ENCODE measurements at places on chromosomes 4 and X.

DNA sequence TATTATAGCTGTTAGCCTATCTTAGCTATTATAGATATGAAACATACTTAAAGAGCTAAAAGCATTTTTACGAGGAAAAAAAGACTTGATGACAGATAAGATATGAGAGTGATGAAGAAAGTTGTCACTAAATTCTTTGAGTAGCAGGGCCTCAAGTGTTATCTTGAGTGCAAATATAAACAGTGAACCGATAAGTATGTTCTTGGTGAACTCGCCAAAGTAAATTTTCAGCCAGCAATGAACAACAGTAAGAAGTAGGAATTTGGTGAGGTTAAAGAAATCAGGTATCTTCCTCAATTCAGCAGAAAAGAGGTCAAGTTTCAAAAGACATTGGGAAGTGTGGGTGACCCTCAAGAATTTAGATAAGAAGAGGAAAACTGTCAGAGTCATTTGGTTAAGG is 471.8 kb upstream of the FTHL17 start:
- no peak for DNase-seq

DNA sequence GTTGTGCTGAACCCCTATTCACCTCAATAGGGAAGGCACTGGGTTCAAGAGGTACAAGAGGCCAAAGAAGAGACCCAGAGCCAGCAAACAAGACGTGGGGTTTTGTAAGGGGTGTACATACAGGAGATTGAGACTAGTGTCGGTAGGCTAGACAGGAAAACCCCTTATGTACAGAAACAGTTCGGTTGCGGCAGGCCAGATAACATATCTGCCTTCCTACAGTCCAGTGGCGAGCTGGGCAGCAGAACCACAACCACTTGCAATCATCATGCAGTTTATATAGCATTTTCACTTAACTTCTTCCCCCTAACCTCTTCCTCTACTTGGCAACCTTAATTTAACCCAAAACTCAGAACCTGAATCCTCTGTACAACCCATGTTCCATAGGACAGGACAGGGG is 422.2 kb downstream of the PDHA2 start:
- no peak for DNase-seq

DNA sequence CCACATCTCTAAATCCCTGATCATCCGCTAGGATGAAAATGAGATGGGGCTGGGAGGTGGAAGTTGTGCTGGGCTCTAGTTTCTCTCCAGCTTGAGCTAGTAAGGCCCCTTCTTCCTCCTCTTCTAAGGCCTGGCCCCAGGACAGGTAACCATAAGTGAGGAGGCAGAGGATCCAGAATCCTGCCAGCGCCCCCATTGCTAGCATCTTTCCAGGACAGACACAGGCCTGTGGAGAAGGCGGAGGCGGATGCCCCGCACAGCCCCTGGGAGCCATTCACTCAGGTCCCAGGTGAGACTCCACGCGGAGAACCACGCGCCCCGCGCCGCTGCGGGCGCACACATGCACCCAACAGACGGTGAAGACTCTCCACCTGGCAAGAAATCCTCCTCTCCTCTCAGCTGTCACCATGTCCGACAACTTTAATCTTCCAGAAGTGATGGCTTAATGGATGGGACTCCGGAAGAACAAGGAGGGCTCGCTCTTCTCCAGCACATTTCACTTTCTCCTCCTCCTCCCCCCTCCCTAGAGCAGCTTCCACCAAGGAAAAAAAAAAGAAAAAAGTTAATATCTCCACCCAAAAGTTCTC is 793 bp downstream of the ARSJ start:
- no peak for DNase-seq

DNA sequence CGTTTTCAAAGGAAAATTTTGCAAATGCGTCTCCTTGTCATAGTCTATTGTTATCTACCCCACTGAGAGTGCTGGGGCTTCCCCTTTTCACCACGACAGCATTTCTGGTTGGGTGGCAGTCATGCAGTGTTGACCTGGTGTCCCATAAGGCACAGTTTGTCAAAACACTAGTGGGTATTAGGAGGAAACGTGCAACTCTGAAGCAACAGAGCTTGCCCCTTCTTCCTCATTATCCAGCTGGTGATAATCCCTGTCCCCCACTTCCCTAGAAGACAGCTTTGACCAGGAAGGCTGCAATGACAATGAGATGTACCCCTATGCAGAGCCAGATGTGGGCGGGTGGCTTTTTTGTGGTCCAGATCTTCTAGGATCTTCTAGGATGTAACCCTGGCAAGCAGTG is 1.8 kb downstream of the TBC1D1 start:
- DNase-seq: no peak

GRCh38 chr4:67131224-67131623 is 414.1 kb downstream of the CENPC start:
- no peak for DNase-seq

- peak; percentile 59 for DNase-seq
Measured at GRCh38 chr4:1201851-1202525, 29.6 kb upstream of the SPON2 start.

GRCh38 chrX:95974890-95975289 is 709.8 kb upstream of the DIAPH2 start:
- DNase-seq: no peak

DNA sequence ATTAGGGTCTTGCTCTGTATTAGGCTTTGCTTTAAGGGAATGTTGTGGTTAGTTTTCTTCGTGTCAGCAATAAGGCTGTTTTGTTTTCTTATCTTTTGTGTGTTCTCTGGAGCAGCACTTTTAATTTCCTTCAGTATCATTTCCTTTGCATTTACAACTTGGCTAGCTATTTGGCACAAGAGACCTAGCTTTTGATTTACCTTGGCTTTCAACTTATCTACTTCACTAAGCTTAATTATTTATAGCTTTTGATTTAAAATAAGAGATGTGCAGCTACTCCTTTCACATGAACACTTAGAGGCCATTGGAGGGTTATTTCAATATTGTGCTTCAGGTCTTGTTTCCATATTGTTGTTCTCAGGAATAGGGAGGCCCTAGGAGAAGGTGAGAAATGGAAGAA is 68.2 kb downstream of the FAT4 start:
- no peak for DNase-seq

DNA sequence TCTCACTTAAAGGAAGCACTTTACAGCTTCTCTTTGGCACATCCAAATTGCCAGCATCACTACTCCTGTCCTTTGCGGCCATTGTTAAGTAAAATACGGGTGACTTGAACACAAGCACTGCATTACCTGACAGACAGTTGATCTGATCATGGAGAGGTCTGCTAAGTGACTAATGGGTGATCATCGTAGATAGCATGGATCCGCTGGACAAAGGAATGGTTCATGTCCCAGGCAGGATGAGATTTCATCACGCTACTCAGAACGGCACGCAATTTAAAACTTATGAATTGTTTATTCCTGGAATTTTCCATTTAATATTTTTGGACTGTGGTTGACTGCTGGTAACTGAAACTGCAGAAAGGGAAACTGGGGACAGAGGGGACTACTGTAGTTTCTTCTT is 94.1 kb downstream of the NEUROG2 start:
- DNase-seq: no peak

DNA sequence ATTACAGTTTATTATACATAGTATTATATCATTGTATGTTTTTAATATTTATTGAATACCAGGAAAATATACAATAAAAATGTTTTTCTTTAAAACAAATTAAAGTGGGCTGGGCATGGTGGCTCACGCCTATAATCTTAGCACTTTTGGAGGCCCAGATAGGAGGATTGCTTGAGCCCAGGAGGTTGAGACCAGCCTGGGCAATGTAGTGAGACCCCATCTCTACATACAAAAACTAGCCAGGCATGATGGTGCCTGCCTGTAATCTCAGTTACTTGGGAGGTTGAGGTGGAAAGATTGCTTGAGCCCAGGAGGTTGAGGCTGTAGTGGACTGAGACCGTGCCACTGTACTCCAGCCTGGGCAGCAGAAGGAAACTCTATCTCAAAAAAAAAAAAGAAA is 38.3 kb upstream of the PDS5A start:
- no peak for DNase-seq

DNA sequence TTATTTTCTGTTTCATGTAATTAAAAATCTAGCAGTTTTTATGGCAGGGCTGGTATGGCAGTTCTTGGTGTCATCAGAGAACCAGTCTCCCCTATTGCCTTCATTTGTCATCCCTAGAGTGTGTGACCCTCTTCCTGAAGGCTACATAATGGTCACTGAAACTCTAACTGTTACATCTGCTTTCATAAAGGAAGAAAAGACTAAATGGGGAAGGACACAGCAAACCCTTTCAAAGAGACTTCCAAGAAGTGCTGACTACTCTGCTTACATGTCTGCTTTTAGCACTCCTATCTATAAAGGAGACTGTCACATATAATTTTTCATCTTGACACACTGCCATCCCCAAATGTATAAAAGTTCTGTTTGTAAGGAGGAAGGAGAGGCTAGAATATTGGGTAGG is 105.9 kb upstream of the DIAPH2 start:
- no peak for DNase-seq

- no peak for DNase-seq
Measured at GRCh38 chrX:2342874-2343273, 157.9 kb downstream of the DHRSX start.

- DNase-seq: no peak
Measured at GRCh38 chr4:94076498-94076897, 131.2 kb upstream of the SMARCAD1 start.

DNA sequence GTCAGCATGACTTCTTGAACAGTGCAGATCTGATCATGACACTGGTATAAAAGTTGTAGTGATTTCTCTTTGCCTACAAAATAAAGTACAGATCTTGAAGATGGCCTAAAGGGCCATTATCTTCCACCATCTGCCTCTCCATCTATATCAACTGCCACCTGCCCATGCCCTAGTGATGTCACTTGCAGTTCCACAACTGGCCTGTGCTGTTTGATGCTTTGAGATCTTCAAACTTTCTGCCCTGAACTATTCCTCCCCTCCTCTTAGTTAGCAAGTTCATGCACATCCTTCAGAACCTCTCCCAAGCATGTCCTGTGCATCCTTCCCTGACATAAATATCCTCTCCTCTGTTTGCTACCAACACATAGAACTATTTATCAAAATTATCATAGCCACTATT is 217.0 kb downstream of the SOWAHB start:
- DNase-seq: no peak

DNA sequence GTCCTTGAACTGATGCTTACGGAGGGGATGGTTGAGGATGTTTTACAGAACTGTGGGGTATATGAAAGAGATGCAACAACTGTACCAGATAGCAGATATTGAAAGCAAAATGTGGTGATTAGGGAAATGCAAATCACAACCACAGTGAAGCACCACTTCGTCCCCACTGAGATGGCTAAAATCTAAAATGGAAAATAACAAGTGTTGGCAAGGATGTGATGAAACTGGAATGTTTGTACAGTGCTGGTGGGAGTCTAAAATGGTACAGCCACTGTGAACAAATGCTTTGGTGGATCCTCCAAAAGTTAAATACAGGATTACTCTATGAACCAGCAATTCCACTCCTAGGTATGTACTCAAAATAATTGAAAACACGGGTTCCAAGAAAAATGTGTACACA is 22.9 kb downstream of the XG start:
- DNase-seq: no peak

GRCh38 chrX:20527558-20528011 is 260.9 kb upstream of the RPS6KA3 start:
- DNase-seq: no peak

- no peak for DNase-seq
Measured at GRCh38 chr4:77036206-77036605, 39.6 kb downstream of the CCNI start.

DNA sequence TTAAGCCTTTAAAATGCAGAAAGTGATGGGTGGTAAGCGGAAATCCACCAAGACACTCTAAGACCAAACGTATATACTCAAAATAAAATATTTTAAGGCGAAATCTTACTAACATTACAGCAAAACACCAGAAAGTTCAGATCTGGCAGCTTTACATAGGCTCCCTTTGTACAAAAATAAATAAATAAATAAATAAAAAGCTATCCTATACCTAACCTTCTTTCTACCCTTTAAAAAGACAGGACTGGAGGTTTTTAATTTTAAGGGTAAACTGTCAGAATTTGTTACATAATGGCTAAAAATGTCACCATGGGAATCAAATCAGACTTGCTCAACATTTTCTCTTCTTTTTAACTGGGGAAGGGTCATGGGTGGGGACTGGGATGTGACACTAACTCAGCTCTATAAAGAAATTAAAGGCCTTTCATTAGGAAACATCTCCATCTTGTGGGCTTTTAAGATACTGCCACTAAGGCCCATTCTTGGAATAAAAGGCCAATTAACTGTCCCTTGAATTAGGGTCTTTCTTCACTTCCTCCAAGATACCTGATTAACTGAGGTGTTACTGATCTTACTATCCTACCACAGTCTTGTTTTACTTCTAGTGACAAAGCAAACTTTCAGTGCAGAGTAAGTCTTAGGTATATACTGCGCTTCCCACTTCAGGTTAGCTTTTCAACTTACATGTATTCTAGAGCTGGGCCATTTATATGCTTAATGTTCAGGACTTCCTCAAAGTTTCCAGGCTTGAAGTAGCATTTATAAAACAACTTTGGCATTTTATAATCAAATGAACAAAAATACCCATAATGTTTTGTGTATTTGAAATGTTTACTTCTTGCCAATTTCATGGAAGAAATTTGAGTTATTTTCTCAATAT is 13.3 kb downstream of the HNRNPD start:
- DNase-seq: no peak

DNA sequence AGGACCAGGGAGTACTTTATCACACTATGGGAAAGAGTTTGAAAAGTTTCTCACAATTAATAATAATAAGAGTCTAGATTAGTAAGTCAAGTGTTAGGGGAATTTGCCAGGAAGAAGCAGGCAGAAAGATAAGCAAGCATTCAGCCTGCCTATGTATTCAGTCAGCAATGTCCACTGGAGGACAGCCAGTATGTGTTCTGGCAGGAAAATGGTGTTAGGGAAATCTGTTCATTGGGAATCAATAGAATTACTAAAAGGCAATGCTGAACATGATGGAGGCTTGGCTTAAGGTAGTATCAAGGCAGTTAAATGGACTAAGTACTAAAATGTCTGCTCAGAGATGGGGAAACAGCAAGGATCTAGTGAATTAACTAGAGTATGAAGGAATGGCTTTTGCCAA is 221.2 kb downstream of the PPP4R3C start:
- DNase-seq: no peak

GRCh38 chr4:82429728-82430192 is 502 bp downstream of the HNRNPDL start:
- DNase-seq: no peak

DNA sequence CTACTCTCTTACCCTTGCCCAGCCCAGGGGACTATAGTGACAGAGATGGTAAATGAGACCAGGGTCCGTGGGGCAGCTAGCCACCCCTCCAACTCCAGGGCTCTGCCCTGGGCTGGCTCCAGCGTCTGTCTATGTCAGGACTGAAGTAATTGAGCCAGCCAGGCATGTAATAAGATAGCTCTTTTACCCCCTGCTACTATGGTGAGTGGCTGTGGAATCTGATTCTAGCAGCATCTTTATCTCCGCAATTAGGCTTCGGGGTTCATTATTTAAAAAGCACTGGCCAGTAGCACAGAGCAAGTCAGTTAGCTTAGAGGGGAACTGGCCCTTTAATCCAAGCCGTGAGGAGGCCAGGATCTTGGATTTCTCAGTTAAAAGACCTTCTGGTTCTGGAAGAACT is 123.3 kb upstream of the RAI2 start:
- no peak for DNase-seq
